ENCODE measurements at places on chromosomes 12 and 14.

DNA sequence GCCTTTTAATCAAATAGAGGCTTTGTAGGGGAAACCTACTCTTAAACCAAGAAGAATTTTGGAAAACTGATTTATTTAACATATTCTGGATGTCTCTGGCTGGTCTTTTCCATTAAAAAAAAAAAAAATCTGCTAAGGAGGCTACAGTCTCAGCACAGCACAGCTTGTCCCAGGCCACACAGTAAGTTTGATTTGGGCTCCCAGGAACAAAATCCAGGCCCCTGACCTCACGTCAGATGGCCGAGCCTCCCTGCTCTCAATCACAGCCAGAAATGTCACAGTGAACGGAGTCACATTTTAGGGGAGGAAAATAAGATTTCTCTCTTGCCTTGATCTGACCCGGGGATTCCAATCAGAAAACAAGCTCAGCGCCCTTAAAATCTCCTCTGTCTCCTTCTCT is 72.9 kb upstream of the TBX5 start:
- no peak for DNase-seq

GRCh38 chr12:101074940-101075680 is 134.9 kb downstream of the SLC5A8 start:
- no peak for DNase-seq

DNA sequence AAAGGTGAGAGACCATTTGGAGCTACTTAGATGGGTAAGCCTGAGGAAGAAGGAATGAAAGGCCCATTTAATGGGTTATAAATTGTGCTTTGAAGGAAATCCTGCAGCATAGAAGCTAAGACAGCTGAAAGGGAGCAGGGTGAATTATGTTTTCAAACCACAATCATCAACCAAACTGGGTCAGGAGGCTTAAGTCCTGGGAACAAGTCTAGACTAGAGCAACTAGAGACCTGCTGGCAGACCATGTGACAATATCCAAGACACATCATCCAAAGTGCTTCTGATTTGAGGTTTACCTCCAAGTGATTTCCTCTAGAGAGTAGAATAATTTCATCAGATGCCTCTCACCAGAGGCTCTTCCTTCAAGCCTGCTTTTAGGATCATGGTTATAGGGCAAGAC is 53.7 kb downstream of the MAP3K9 start:
- no peak for DNase-seq

DNA sequence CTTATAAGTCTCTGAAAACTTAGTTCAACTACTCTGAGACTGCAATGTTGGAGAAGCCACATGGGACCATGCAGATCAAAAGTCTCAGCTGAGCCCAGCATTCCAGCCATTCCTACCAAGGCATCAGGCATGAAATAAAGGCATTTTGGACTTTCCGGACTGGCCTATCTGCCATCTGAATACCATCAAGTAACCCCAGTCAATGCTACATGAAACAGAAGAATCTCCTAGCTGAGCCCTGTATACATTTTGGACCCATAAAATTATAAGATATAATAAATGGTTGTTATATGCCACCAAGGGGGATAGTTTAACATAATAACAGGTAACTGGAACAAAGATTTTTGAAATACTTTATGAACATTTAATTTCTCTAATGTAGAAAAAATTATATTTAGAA is 9.3 kb upstream of the TMEM260 start:
- no peak for DNase-seq

DNA sequence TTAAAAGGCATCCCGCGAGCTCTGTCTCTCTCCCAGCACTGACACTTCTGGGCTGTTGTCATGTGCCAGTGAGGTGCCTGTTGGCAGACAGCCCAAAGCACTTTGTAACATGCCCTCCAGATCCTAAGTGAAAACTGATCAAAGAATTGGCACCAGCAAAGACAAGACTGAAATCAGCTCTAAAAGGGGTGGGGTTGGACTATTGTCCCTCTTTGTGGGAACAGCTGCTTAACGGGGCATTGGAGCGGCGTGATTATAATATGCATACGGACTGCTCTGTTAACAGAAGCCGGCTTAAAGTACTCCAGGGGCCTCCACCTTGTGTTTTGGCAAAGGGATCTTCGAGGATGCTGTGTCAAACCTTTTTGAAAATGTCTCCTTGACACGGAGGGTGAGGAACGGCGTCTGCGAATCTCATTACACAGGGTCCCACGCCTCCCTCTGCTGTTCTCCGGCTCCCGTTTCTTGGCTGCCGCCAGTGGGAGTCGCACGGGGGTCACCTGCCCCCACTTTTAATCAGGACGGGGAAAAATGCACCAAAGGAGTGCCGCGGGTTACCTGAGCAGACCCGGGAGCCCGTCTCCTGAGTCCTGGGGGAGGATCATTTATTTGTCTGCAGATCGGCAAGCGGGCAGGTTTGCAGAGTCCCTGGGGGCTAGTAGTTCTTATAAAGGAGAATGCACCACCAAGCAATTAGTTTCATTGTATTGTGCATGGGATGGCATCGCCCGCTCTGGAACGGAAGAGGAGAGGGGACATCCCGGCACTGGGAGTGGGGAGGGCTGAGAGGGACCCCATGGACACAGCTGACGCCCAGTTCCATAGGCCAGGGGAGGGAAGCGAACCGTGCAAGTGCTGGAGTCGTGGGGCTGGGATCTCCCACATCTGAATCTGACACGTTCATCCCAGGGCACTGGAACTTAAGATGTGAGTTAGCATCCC is 44.3 kb downstream of the SPRING1 start:
- no peak for DNase-seq

DNA sequence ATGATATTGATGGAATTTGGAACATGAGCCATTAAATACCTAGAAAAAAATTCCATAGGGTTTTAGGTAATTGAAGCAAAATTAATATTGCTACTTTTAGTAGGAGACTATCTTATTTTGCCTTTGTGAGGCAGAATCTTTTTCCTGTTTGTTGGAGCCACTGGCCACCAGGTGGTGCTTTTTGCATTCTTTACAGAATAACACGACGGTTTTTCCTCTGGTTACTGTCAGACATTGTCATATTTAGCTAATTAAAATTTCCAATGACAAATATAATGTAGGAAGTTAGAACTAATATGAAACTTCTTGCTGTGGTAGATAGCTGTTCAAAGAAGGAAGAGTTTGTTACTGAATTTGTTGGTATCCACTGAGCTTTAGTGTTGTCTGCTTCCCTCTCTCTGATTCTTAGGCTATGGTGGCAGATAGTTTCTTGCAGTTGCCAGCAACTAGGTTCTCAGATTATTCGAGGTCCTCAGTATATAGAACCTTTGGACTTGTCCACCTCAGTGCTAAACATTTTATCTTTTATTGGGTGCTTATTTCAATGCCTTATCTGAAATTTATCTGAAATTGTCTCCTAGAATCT is 25.7 kb downstream of the RAB21 start:
- DNase-seq = no peak

- no peak for DNase-seq
Measured at GRCh38 chr14:102590667-102591099, 1.8 kb upstream of the RCOR1 start.

- no peak for DNase-seq
Measured at GRCh38 chr14:39880965-39881364, 448.7 kb upstream of the FBXO33 start.

DNA sequence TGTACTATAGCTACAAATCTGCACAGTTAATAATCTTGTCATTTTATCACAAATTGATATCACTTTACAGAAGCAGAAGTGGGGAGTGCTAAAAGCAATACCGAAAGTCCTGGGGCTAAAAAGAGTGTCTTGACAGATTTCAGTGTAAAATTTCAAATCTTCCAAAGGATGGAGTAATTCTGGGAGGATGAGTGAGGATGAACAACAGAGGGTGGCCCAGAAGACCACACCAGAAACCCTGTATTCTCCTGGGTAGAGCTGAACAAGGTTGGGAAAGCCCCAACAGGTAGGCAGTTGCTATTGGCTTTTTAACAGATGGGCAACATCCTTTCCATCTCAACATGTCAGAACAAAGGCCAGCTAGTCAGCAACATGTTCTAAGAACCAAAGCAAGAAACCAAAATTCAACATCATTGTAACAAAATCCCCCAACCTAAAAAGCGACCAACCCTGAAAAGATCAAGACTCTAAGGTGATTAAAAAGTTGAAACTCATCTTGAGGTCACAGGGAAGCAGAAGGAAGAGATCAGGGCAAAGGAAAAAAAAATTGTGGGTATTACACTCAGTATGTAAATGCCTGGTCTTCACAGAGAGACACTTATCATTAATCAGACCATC is 38.8 kb downstream of the CBX5 start:
- DNase-seq = no peak

DNA sequence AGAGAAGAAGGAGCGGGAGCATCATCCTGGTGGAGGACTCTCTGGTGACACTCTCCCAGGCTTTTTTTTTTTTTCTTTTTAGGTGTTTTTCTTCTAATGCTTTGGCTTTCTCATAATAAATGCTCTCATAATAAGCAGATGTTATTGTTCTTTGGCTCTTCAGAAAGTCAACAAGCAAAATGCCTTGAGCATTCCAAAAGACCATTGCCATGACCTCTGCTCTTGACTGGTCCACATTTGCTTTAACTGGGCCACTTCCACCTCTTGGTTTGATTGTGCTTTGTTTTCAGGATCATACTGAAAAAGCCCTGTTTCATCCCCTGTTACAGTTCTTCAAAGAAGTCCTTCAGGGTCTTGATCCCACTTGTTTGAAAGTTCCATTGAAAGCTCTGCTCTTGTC is 36.9 kb downstream of the CRACR2A start:
- no peak for DNase-seq

DNA sequence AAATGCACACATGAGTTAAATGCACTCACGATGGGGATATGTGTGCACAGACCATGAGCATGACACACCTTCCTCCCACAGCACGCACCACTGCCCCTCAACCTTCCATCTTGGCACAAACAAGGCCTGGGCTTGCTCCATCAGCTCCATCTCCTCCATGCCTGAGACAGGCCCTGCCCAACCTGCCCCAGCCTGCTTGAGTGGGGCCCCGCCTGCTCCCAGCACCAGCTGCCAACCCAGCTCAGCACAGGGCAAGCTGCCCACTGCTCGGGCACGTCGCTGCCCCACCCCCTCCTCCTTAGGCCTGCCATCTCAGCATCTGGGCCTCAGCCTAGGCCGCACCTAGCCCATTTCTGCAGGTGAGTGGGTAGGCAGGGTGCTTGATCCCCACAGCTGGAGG is 27.6 kb upstream of the KRT78 start:
- no peak for DNase-seq

- no peak for DNase-seq
Measured at GRCh38 chr12:1595026-1595561, 713 bp upstream of the FBXL14 start.

DNA sequence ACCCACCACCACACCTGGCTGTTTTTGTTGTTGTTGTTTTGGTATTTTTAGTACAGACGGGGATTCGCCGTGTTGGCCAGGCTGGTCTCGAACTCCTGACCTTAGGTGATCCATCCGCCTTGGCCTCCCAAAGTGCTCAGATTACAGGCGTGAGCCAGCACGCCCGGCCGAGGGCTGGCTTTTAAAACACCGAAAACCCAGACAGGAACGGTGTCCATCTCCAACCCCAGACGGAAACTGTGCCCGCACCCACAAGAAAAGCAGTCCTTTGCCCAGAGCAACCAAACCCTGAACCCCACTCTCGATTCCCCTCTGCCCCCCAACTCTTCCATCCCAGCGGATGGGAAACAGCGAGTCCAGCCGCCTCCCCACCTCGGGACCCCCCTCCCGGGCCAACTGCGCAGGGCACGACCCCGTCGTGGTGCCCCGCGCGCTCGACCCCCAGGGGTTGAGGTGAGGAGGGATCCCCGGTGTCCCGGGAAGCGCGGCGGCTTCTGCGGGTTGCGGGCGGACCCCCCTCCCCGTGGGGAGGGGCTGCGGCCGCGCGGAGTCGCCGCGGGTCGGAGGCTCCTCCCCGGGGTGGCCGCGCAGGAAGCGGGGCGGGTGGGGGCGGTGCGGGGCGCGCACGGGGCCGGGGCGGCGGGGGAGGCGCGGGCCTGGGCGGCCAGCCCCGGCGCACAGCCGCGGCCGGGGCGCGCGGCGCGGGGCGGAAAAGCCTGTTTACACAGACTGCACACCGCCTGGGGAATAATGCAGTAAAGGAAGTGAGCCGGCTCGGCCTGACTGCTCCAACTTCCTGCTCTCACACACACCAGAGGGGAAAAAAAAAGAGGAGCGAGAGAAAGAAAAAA is at the start of gene ELK3:
TSS of gene ELK3 (plus strand) at position 651 of the 851 bp plus-strand sequence.
- DNase-seq = no peak

- no peak for DNase-seq
Measured at GRCh38 chr12:77349689-77350370, 284.5 kb upstream of the E2F7 start.

DNA sequence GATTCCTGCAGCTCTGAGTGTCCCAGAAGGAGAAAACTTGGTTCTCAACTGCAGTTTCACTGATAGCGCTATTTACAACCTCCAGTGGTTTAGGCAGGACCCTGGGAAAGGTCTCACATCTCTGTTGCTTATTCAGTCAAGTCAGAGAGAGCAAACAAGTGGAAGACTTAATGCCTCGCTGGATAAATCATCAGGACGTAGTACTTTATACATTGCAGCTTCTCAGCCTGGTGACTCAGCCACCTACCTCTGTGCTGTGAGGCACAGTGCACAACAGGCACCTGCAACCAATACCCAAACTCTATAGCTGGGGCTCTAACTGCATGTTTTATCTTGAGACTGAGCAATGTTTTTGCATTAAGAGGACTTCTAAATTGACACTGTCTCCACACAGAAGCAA is 379.2 kb upstream of the OR4E1 start:
- DNase-seq = no peak

- no peak for DNase-seq
Measured at GRCh38 chr12:84807249-84807648, 105.3 kb downstream of the SLC6A15 start.

- no peak for DNase-seq
Measured at GRCh38 chr12:71449373-71450070, 9.9 kb downstream of the LGR5 start.

DNA sequence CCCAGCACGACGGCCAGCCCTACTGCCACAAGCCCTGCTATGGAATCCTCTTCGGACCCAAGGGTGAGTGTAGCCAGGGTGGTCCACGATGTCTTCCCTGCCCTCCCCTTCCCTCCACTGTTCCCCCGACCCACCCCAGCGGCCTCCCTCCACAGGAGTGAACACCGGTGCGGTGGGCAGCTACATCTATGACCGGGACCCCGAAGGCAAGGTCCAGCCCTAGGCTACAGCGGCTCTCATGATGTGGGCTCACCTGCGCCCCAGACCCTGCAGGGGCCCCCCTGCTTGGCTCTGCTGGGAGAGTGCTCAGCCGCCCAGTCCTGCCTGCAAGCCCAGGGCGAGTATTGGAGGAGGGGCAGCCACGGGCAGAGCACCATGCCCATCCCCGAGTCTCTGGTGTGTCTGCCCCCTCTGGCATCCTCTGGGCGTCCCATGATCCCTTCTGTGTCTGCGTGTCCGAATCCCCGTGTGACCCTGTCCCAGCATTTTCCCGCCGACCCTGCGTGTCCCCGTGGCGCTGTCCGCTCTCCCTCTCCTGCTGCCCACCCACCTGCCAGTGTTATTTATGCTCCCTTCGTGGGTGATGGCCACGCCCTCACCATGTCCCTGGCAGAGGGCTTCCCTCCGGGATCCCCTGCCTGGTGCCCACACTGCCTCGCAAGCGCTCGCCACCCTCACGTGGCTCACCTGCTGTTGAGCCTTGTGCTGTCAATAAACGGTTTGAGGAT is 5.0 kb downstream of the CRIP2 start:
- no peak for DNase-seq

Data from smooth muscle cell of the brain vasculature (primary cell).